ENCODE measurements at places on chromosomes 2 and 18. TPM values are rescaled to one million over a fixed set of nuclear protein-coding genes. Genes with fewer than 3 reads are reported as not detected.

The PRKRA gene
- total RNA-seq = 48.6 TPM

The CIB4 gene
- total RNA-seq = not detected

The KANSL3 gene
- 32.0 TPM for total RNA-seq

The NR4A2 gene
- total RNA-seq = 4.9 TPM

The GPR75 gene
- total RNA-seq = 2.0 TPM

The LBX2 gene
- 2.0 TPM for total RNA-seq

The CLASP1 gene
- 85.1 TPM for total RNA-seq

The BUB1 gene
- total RNA-seq = 141 TPM

Data from melanocyte of skin (primary cell).